ENCODE measurements at places on chromosomes 12 and 14. TPM values are rescaled to one million over a fixed set of nuclear protein-coding genes. Genes with fewer than 3 reads are reported as not detected.

ENDOU gene
- total RNA-seq = not detected

- DNase-seq = no peak
- no peak overlapping the region for H3K4me3 ChIP-seq
- peak overlapping the region; percentile 44 for H3K27ac ChIP-seq
- peaks cover 30% of the 10 kb centered on the region for H3K4me1 ChIP-seq
- peaks cover 6% of the 10 kb centered on the region for H3K36me3 ChIP-seq
Measured at GRCh38 chr12:121514184-121514742, 66.6 kb downstream of the KDM2B start.

DNA sequence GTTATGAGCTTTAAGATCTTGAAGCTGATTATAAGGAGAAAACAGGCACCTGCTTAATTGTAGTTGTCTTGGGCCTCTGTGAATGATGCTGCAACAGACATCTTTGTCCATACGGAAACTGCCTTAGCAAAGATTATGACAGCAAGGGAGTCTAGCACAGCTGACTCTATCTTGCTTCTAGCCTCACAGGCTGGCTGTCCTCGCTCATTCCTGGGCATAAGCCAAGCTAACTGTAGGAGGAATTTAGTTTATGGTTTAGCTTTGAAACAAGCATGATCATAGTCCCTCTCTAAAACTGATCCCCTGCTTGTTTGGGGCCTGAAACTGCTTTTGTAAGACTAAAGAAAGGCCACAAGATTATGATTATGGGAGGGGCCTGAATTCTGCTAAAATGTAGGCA, 74.3 kb upstream of the C14orf132 start:
- H3K27ac ChIP-seq = no peak overlapping the region
- no peak overlapping the region for H3K4me3 ChIP-seq
- H3K4me1 ChIP-seq = no peaks in the 10 kb centered on the region
- H3K27me3 ChIP-seq = no peaks in the 10 kb centered on the region

GRCh38 chr12:80968326-80968725, 30.6 kb upstream of the LIN7A start:
- no peak overlapping the region for H3K27ac ChIP-seq
- no peaks in the 10 kb centered on the region for H3K4me1 ChIP-seq
- no peak overlapping the region for H3K4me3 ChIP-seq
